ENCODE measurements at places on chromosomes 5 and 9.

DNA sequence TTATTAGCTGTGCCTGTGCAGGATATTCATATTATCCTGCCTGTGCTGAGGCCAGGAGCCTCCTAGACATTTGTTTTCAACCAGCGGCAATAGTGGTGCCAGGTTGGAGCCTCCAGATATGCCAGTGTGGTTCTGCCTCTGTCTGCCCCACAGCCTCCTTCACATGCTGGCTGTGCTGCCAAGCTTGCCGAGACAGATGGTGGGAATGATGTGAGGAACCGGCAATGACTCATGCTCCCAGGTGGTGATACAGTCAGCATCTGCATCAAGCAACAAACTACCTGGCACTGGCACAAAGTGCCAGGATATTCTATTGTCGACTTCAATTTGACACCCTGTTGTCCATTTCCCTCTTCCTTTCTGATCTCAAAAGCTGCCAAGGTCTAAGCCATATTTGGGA is 285.7 kb downstream of the CHSY3 start:
- DNase-seq, result no peak

GRCh38 chr9:755454-756381 is 85.8 kb upstream of the DMRT1 start:
- peak; percentile 14 for DNase-seq

GRCh38 chr9:128503870-128504269 is 649 bp upstream of the GLE1 start:
- DNase-seq, result peak; percentile 5

DNA sequence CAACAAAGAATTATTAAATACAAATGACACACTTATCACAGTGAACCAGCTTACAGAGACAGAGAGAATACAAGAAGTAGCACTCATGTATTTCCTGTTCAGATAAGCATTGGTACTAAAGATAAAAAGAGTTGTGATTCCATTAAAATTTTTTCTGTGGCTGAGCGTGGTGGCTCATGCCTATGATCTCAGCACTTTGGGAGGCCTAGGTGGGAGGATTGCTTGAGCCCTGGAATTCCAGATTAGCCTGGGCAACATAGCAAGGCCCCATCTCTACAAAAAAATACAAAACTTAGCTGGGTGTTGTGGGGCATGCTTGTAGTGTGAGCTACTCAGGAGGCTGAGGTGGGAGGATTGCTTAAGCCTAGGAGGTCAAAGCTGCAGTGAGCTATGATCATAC is 32.9 kb downstream of the FCHO2 start:
- DNase-seq, result no peak

- DNase-seq, result no peak
Measured at GRCh38 chr5:178548746-178549145, 41.4 kb downstream of the COL23A1 start.

DNA sequence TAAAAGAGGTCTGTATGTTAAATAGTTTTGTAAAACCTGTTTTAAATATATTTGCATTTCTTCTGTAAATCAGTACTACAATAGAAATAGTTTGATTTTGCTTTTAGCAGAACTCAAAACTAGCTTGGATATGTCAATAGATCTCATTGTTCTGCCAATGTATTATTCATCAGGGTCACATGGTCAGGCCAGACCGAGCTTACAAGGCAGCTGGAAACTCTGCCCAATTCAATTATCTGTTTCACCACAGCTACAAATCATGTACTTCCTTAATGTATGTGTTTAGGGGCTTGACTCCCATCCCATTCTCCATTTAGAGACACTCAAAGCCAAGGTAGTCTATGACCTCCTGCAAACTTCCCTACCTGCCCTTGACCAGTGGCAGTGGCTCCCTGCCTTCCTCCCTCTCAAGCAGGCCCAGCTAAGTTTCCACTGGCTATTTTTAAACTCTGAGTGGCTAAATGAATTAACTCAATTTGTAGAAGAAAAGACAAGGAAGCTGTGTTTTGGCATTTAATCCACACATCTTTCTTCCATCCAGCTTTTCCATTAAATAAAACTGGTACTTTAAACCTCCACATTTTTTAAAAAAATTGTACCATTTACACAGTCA is 46.4 kb upstream of the SELENOP start:
- no peak for DNase-seq

DNA sequence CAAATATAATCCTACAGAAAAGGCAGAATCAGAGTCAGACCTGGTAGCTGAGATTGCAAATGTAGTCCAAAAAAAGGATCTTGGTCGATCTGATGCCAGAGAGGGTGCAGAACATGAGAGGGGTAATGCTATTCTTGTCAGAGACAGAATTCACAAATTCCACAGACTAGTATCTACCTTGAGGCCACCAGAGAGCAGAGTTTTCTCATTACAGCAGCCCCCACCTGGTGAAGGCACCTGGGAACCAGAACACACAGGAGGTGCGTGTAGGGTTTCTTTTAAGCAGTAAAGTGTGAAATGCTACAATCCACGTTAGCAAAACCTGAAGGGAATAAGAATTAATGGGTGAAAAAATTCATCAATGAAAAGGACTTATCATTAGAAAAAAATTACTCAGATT is 145.8 kb downstream of the GIN1 start:
- no peak for DNase-seq

GRCh38 chr5:41878643-41879478 is 8.6 kb upstream of the OXCT1 start:
- no peak for DNase-seq

DNA sequence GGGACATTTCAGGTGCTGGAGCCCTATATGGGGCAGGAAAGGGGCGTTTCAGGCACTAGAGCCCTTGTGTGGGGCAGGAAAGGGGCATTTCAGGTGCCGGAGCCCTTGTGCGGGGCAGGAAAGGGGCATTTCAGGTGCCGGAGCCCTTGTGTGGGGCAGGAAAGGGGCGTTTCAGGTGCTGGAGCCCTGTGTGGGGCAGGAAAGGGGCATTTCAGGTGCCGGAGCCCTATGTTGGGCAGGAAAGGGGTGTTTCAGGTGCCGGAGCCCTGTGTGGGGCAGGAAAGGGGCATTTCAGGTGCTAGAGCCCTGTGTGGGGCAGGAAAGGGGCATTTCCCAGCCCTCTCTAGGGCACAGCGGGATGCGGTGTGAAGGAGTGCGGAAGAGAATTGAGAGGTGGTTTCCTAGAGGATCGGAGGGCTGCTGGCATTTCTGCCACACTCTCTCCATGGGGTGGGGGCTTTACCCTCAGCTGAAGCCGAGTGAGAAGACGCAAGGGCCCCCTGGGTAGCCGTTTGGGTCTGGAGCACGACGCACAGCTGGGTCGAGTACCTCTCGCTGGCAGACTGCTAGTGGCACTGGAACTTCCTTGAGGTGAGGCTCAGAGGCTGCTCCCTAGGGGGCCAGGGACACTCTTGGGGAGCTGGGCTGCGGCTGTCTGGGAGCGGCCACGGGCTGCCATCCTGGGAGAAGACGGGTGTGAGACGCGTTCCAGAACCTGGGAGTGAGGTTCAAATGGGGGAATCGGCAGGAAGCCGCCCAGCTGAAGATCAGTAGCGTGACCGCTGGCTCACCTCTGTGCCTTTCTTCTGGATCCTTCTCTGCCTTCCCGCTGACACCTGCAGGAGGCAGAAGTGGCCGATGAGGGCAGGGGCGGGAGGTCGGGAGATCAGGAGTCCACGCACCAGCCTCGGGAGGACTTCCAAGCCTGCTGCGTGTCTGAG is 122.6 kb upstream of the IRX4 start:
- DNase-seq, result no peak

- DNase-seq, result no peak
Measured at GRCh38 chr5:132110195-132110594, 36.6 kb downstream of the CSF2 start.
